Naive thymus-derived CD4-positive, alpha-beta T cell (primary cell): ENCODE measurements at places on chromosomes 1 and 21. TPM values are rescaled to one million over a fixed set of nuclear protein-coding genes. Genes with fewer than 3 reads are reported as not detected.

FAM167B gene
- polyA plus RNA-seq: not detected

HRNR gene
- polyA plus RNA-seq: not detected

RGS13 gene
- polyA plus RNA-seq: not detected

ACTL8 gene
- not detected for polyA plus RNA-seq

UTS2 gene
- not detected for polyA plus RNA-seq

LYPD8 gene
- polyA plus RNA-seq: not detected
